ENCODE measurements at places on chromosomes 3 and 15. TPM values are rescaled to one million over a fixed set of nuclear protein-coding genes. Genes with fewer than 3 reads are reported as not detected.

The PRICKLE2 gene
- 24.7 TPM for total RNA-seq

The TMC3 gene
- total RNA-seq, result not detected

The FNDC3B gene
- total RNA-seq, result 54.9 TPM

The KLHL6 gene
- total RNA-seq, result 1.5 TPM

The EPHA6 gene
- total RNA-seq, result not detected

The PRR23A gene
- not detected for total RNA-seq

The LXN gene
- 1.2 TPM for total RNA-seq

The B3GALNT1 gene
- 55.6 TPM for total RNA-seq

The CLDN18 gene
- 0.11 TPM for total RNA-seq

The SMCO1 gene
- total RNA-seq, result not detected

The ONECUT1 gene
- total RNA-seq, result 1.5 TPM

The TMEM108 gene
- not detected for total RNA-seq

The PLCB2 gene
- 6.9 TPM for total RNA-seq

The ZNF502 gene
- 6.5 TPM for total RNA-seq

The SAMMSON gene
- 2.2 TPM for total RNA-seq

The CASR gene
- not detected for total RNA-seq

The CX3CR1 gene
- not detected for total RNA-seq

The CA12 gene
- 10.7 TPM for total RNA-seq

The ECE2 gene
- total RNA-seq, result not detected

The TGM5 gene
- not detected for total RNA-seq

The TMEM115 gene
- total RNA-seq, result 55.7 TPM

The CPNE9 gene
- not detected for total RNA-seq

The PRSS50 gene
- total RNA-seq, result not detected

The MORC1 gene
- not detected for total RNA-seq

The GOLGA6A gene
- not detected for total RNA-seq

The INO80 gene
- 57.8 TPM for total RNA-seq

The KLF15 gene
- 74.0 TPM for total RNA-seq

The MCF2L2 gene
- not detected for total RNA-seq

The SHF gene
- 75.0 TPM for total RNA-seq

The HTR3E gene
- not detected for total RNA-seq

The GCNT3 gene
- total RNA-seq, result not detected

The FOXL2 gene
- not detected for total RNA-seq

The ISL2 gene
- not detected for total RNA-seq

The SNRPN gene
- 121 TPM for total RNA-seq

The UTS2B gene
- 16.8 TPM for total RNA-seq

The CAMK2N2 gene
- total RNA-seq, result not detected

The EIF5A2 gene
- total RNA-seq, result 28.6 TPM

The DUOXA2 gene
- total RNA-seq, result 0.32 TPM

The GPR149 gene
- total RNA-seq, result not detected

The AEN gene
- total RNA-seq, result 13.5 TPM

The SPTSSB gene
- not detected for total RNA-seq

The CPLX3 gene
- total RNA-seq, result not detected

The RAB11A gene
- 192 TPM for total RNA-seq

The CYP8B1 gene
- 0.43 TPM for total RNA-seq

The TTC14 gene
- total RNA-seq, result 20.6 TPM

The CD86 gene
- not detected for total RNA-seq

The SCAPER gene
- total RNA-seq, result 78.1 TPM

The PLA2G4D gene
- total RNA-seq, result not detected

The ASB14 gene
- not detected for total RNA-seq

The CCR2 gene
- total RNA-seq, result 0.11 TPM

Data from ascending aorta (tissue), 2 donors.